ENCODE measurements at places on chromosomes 2 and 18.

GRCh38 chr2:148512501-148512900, 132.1 kb upstream of the EPC2 start:
- no peak for DNase-seq

DNA sequence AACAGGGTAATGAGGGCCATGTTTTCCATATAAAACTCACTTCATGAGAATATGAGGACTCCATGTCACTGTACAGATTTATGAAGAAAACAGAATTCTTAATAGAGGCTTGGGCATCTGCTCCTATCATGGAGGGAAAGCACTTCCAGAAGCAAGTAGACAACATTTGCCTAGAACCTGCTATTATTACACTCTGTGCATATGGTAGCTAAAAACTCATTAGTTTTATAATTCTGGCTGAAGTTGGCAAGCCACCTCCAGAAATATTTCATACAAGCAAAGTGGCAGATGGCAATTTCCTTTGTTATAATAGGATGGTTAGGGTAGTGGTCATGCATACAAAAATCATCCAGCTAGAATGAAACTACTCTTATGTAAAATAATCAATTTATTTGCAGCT, 65.8 kb upstream of the TLK1 start:
- no peak for DNase-seq

- no peak for DNase-seq
These were observed 36.3 kb downstream of the YWHAQ start for GRCh38 chr2:9594366-9595054.

- DNase-seq = no peak
These were observed 102.0 kb downstream of the MAP2 start for GRCh38 chr2:209525834-209526281.

- DNase-seq = no peak
These were observed 20.1 kb downstream of the CAPN14 start for GRCh38 chr2:31197166-31197565.

- DNase-seq = peak; percentile 72
These were observed 85.5 kb downstream of the HS6ST1 start for GRCh38 chr2:128232965-128233789.
